ENCODE measurements at places on chromosomes 3 and 15.

GRCh38 chr3:138442433-138442832 is 8.0 kb downstream of the ESYT3 start:
- DNase-seq = no peak

- no peak for DNase-seq
These were observed 22.0 kb upstream of the COL6A5 start for GRCh38 chr3:130323503-130323902.

- no peak for DNase-seq
These were observed 570 bp downstream of the APH1B start for GRCh38 chr15:63277893-63278456.

DNA sequence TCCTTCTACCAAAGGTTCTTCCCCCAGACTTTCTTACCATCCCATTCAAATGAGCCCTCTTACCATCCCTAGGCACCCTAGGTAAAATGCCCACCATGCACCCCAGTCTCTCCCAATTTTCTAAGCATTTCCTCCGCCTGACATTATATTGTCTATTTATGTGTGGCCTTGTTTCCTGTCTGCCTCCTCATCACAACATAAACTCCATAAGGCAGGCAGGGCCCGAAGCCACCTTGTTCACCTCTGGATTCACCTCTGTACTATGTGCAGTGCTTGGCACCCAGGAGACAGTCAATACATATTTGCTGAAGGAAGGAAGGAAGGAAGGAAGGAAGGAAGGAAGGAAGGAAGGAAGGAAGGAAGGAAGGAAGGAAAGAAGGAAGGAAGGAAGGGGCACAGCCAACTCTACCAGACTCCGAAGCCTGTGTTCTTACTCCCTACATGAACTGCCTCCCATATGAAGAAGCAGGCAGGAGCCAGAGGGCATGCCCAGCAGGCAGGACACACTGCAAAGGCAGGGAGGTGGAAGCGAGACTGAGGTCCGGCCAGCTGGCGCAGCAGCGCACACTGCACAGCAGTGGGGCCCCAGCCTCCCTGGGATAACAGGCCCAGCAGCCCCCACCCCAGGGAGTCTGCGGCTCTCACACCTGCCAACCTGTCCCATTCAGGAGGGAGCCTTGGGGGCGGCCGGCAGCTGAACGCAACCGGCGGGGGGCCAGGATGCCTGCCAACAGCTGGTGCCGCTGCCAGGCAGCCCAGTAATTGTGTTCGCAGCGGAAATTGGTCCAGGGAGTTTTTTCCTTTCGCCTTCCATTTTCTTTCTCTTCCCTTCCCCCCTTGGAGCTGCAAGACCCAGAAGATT is 106.0 kb upstream of the LINGO1 start:
- no peak for DNase-seq

DNA sequence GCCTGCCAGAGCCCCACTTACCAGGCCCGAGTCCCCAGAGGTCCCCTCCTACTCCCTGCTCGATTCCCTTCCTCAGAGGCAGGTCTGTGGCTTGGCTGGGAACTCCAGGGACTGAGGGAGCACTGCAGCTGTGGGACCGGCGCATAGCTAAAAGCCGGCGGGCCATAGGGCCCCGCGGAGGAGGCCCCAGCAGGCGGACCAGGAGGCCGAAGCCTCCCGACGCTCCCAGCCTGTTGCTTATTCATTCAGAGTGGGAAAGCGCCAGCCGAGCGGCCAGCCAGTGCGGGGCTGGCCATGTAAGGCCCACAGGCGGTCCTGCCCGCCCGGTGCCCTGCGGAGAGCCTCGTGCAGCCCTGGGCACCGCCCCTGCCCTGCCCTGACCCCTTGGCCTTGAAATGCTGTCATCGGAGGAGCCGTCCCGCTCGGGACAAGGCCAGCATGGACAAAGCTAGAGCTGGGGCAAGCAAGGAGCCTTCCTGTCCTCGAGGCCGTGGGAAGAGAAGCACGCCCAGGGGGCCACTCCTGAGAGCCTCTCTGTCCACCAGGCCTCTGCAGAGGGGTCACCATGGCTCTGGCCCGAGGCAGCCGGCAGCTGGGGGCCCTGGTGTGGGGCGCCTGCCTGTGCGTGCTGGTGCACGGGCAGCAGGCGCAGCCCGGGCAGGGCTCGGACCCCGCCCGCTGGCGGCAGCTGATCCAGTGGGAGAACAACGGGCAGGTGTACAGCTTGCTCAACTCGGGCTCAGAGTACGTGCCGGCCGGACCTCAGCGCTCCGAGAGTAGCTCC is at the start of gene LOXL1:
LOXL1 (plus strand) TSS at position 244 of the 784 bp plus-strand sequence; CDS start at position 566, 322 bp downstream.
- no peak for DNase-seq

- no peak for DNase-seq
These were observed 34.1 kb upstream of the ANKRD28 start for GRCh38 chr3:15831927-15832326.

DNA sequence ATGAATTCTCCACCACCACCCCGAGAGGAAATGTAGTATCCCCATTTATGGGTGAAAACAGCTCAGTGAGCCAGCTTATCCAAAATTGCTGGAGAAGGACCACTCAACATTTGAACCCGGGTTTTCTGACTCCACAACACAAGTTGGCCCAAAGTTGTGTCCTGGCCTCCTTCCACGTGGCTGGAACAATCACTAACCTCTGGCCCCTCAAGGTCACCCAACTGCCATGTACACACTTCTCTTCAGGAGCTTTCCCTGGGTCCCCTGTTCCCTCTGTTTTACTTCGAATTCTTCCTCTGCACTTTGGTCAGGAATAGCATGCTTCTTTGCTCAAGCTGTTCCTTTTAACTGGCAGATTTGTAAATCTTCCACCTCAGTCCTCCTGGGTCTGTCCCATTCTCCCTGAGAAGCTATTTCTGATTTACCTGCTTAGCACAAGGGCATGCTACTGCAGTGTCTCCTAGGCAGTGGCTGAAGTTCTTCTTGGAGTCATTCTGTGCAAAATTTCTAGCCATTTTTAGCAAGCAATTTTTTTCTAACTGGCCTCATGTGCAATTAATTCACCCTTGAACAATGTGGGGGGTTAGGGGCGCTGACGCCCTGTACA is 39.2 kb downstream of the TRIM71 start:
- no peak for DNase-seq

GRCh38 chr15:90818251-90819210 is 49.9 kb upstream of the FURIN start:
- no peak for DNase-seq

DNA sequence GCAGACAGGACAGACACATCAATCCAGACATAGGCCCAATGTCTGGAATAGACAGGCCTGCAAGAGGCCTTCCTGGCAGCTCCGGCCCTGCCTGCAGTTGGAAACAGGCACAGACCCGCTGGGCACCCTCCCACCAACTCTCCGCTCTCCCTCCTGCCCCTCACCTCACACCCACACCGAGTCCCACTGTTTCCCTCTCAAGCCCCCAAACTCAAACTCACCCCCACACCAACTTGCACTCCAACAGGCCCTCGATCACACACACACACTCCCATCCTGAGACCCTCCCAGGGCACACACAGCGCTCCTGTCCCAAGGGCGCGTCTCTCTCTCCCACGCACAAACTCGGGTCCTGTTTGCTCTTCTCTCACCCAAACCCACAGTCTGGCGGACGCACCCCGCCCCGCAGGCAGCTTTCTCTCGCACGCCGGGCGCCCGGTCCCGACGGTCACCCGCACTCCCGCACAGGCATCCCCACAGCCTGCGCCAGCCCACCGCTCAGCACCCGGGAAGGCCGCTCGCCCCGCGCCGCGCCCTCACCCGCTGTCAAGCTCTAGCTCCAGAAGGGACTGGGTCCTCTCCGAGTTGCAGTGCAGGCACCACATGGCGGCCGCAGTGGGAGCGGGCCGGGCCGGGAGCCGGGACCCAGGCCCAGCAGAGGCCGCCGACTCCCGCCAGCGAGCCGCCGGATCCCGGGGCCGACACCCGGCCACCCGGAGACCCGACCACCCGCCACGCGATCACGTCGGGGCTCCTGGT is 106.2 kb downstream of the IQSEC1 start:
- no peak for DNase-seq

DNA sequence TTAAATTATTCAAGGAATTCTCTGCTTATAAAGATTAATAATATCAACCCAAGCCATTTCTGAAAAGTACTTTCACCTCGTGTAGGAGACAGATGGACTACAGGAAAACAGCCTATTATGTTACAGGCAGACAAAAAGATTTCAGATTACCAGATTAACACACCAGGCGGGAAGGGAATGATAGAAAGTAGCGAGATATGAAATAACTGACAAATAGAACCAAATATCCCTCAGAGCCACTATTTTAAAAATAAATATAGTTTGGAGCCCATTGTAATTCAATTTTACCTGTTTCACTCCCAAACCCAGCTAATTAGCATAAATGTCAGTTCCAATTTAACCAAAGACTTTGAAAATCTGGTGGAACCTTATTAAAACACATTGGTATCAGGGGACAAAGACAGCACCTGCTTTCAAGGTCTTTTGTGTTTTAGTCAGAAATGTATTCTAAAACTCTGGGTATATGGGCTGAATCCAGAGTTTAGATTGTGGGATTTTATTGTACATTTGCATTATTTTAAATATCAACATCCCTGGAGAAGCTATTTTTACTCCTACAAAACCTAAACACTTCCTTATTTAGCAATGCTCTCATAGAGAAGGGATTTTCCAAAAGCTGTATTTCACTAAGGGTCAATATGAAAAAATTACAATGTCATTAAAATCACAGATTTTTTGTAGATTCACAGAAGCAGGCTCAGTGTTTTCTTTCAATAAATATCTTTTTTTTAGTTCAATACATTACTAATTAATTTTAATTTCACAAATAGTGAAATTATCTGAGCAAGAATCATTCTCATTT is 138.4 kb downstream of the TNIK start:
- DNase-seq = no peak

- no peak for DNase-seq
These were observed 281.4 kb downstream of the THSD4 start for GRCh38 chr15:71396536-71397125.

DNA sequence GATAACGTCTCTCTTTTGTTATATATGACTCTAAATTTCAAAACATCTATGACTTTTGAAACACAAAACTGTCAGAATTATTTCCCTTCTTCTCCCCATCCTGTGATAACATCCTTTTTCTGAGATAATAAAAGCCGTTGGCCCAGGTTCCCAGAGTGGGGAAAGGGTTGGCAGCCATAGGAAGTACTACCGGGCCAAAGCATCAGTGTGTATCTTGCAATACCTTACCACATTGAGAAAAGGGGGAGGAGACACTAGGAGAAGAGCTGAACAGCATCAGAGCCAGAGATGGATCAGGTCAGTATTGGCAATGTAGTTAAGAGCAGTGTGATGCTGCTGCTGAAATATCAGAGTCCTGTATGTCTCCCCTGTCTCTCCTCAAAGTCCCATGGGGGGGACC is 210.0 kb upstream of the PROK2 start:
- DNase-seq = no peak

GRCh38 chr3:169308654-169309250 is 354.8 kb downstream of the MECOM start:
- no peak for DNase-seq

DNA sequence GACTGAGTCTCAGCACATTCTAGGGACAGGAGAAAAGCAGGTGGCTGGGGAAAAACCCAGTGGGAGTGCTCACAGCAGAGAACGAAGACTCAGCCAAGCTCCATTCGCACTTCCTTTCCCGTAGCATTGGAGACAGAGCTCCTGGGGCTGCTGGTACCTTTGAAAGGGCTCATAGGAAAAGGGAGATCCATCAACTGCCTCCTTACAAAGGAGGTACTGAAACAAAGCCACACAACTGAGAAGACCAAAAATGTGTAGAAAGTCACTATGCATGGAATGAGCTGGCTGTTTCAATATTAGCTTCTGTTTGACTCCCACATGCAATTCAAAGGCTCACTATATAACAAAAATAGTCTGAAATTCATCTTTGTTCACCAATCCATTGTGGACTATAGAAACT is 16.9 kb downstream of the STIMATE start:
- no peak for DNase-seq

GRCh38 chr3:126979046-126979628 is 3.8 kb upstream of the PLXNA1 start:
- DNase-seq = no peak

DNA sequence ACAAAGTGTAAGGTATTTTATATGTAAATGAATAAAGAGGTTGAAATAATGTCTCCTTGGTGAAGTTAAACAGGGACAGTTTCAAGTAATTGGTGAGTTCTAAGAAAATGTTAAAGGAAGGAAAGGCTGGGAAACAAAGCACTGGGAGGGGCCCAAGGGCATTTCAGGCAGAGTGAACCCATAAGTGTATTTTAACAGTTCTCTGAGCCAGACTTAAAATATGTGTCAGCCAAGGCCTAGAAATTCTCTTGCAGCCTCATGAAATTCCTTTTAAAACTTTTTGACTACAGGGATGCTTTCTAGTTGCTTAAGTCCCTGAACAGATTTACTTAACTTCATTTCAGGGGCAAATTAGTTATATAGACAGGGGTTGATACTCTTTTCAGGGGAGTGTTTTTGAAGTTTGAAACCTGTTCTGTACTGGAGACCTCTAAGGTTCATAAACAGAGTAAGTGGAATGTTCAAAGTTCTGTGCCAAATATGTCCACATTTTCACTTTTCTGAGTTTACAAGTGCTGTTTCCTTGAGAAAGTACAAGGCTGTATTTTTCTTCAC is 77.6 kb downstream of the GALK2 start:
- DNase-seq = no peak

DNA sequence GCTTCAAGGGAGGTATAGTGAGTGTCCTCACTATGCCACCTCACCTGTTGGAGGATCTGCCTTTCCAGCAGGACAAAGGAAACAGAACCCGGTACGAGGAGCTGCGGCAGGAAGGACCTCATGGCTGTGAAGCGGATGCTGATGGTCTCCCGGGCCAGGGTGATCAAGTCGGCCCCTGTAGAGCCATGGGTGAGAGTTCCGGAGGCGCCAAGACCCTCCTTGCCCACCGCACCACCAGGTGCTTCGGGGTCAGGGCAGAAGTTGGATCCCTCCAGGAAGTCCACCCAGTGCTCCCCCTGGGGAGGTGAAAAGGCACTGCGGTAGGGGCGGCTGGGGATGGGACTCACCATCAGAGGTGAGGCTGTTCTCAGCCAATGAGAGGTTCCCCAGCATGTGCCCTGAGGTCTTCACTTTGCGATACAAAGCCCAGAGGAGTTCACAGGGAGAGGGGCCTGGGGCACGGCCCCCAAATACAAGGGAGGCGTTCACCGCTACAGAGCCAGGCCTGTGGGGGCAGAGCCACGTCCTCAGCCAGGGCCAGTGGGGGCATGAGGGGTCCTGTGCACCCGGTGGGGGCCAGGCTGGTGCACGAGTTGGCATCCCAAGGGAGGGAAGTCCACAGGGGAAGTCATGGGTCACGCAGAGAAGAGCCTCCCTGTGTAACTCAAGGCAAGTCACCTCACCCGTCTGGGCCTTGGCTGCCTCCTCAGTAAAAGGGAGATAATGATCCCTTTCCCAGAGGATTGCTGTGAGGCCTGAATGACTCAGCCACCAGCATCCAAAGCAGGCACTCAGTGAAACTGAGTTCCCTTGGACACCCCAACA is 27.7 kb downstream of the C15orf39 start:
- no peak for DNase-seq

GRCh38 chr3:20352546-20353179 is 166.7 kb upstream of the SGO1 start:
- no peak for DNase-seq

- DNase-seq = no peak
These were observed 254.5 kb downstream of the NLGN1 start for GRCh38 chr3:173652093-173652492.

GRCh38 chr3:43423142-43423541 is 136.8 kb downstream of the SNRK start:
- no peak for DNase-seq

GRCh38 chr3:94544131-94544789 is 481.4 kb downstream of the NSUN3 start:
- no peak for DNase-seq

GRCh38 chr15:56741541-56741940 is 8.2 kb upstream of the ZNF280D start:
- DNase-seq = no peak

Data from activated CD4-positive, alpha-beta T cell treated with anti-CD3 and anti-CD28 coated beads, Interleukin-2, amount 50 U/mL, for 24 hours (primary cell).